AG04450 (cell line): ENCODE measurements at places on chromosomes 6 and 20.

DNA sequence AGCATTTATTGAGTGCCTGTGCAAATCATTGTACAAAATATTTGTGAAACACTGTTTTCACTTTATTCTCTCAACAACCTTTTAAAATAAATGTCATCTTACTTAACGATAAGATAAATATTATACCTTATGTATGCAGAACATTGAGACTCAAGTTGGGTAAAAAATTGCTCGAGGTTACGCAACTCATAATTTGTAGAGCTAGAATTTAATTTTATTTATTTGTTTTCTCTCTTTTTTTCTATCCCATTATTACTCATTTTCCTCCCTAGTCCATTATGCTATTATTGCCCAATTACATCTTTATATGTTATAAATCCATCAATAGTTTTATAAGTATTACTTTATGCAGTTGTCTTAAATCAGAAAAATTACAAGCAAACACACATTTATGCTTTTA, 77.4 kb upstream of the ELOVL5 start:
- no peak for DNase-seq

GRCh38 chr6:166167801-166168615, at the start of gene TBXT:
TBXT (minus strand) TSS chr6:166167851; CDS start chr6:166167591, 260 bp downstream.
- no peak for DNase-seq

- DNase-seq, result no peak
These were observed 103.0 kb upstream of the SYNDIG1 start for GRCh38 chr20:24366336-24367004.

- DNase-seq, result peak; percentile 15
These were observed 51.3 kb downstream of the GCLC start for GRCh38 chr6:53493635-53494025.

- DNase-seq, result no peak
These were observed 28.1 kb upstream of the TRAF3IP2 start for GRCh38 chr6:111633822-111634221.

- no peak for DNase-seq
These were observed 111.1 kb downstream of the BTBD3 start for GRCh38 chr20:12028771-12029170.

- DNase-seq, result no peak
These were observed 19.8 kb upstream of the GJA10 start for GRCh38 chr6:89874438-89874837.

DNA sequence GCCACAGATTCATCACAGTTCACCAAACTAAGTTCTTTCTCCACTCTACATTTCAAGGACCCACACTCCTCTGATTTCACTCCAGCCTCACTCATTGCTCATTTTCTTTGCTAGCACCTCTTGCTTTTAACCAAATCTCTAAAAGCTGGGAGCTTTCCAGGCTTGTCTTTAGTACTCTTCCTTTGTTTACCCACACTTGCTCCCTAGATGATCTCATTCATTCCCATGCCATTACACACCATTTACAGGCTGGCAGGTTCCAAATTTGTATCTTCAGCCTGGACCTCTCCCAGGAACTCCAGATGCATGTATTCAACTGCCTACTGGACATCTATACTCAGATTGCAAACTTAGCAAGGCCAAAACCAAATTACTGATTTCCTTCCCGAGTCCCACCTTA, 5.3 kb upstream of the GUCA1B start:
- peak; percentile 96 for DNase-seq

DNA sequence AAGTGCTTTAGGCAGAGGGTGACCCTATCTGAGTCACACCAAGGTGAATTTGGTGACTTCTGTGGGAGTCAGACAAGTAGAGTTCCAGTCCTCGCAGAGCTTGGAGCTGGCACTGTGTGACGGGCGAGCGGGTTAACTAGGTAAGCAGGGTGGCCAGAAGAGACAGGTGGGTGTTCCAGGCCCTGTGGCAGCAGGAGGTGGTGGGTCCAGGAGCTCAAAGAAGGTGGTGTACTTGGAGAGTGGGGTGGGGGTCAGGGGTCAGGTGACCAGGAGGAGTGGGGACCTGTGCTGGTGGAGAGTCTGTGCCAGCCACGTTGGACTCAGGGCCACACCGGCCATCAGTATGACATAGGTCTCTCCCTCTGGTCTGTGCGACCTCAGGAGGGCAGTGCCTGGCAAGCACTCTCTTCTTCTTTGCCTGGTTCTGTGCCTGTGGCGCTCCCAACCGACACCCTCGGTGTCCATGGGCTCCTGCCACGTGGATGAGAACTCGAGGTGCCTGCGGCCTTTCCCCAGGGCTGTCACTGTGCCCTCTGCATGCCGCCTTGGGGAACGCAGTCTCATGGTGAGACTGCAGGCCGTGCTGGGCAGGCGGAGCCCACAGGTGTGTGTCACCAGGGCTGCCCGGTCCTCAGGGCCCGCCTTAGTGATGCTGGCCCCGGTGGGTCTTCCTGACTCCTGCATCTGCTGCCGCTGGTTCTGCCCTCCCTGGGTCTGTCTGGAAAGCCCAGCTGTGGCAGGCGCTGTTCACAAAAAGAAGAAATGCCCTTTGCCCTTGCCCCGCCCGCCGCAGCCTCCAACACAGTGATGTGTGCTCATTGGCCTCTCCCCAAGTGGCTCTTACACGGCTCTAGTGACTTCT, 1.6 kb downstream of the MRGBP start:
- no peak for DNase-seq

GRCh38 chr6:119314885-119315272, 34.7 kb downstream of the MAN1A1 start:
- DNase-seq, result no peak

- no peak for DNase-seq
These were observed 192.0 kb downstream of the ALDH8A1 start for GRCh38 chr6:134757911-134758361.

DNA sequence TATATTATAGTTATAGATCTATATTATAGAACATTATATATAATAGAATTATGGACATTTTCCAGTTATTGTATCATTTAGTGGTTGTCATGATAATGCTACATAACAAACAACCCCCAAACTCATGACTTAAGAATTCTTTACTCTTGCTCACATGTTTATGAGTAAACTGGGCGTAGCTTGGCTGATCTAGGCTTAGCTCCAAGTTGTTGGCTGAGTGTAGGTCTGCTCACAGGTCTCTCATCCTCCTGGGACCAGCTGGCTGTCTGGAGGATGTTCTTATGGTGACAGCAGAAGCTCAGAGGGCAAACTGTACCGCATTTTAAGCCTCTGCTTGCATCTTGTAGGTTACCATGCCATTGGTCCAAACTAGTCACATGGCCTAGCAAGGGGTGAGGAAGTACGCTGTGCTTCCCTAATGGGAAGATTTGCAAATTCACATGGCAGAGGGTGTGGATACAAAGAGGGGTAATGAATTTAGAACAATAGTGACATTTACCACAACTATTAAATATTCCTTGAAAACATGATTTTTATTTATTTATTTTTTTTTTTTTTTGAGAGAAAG, 34.2 kb downstream of the ARHGAP40 start:
- no peak for DNase-seq

DNA sequence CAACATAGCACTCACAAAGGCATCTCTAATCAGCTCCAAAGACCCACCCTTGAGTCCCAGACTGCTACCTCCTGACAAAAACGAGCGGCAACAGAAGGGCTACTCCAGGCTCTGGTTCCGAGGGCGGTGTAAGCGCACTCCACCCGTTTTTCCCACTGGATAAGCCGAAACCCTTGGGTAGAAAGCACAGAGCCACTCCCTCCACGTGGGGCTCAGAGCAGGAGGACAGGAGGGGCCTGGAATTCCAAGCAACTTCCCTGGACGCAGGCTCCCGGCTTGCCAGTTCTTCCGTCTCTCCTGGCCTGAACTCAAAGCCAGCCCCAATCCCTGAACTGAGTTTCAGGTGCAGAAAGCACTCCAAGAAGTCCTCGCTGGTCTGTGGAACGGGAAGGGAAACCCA, 7.4 kb downstream of the GMEB2 start:
- DNase-seq, result no peak

DNA sequence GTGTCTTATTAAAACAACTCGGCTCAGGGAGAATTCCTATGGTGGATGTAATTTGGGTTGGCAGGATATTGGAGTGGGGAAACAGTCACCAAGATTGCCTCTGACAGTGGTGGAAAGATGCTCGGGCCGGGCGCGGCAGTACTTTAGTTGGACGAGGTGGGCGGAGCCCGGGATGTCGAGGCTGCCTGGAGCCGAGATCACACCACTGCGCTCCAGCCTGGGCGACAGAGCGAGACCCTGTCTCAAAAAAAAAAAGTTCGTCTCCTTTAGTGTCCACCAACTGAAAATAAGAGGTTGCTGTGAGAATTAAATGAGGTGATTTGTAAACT, 621 bp downstream of the NOL7 start:
- no peak for DNase-seq

GRCh38 chr6:105892577-105893262, 193.4 kb upstream of the PRDM1 start:
- DNase-seq, result no peak

DNA sequence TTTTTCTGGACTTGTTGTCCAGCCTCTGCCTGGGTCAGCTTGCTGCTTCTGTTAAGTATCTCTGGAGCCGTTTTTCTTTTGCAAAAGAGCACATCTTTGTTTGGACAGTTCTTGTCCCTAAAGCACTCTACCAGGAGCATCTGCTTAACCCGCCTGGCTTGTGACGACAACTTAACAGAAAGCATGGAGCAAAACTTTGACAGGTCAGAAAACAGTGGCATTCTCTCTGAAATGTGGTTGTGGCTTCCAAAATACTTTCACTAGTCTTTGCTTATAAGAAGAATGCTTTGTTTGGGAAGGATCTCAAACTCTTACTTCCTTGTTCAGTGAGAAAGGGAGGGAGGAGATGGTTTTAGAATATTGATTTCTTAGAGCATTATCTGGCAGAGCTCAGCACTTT, 47.6 kb downstream of the CD109 start:
- DNase-seq, result no peak

DNA sequence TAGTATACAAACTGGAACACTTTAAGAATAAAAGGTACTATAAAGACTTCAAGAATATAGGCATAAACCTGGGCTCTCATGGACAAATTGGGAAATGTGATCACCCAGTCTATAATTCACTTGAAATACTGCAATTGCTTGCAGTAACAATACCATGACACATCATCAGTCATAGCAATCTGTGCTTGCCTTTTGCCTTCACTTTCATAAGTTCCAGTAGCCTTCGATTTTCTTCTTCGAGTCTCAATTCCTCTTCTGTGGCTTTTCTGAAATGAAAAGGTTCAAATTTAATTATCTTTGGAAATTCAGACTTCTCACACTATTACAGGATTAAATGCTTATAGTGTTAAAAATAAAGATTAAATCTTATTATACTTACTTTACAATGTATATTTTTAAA, 96.3 kb upstream of the ZBTB24 start:
- no peak for DNase-seq

DNA sequence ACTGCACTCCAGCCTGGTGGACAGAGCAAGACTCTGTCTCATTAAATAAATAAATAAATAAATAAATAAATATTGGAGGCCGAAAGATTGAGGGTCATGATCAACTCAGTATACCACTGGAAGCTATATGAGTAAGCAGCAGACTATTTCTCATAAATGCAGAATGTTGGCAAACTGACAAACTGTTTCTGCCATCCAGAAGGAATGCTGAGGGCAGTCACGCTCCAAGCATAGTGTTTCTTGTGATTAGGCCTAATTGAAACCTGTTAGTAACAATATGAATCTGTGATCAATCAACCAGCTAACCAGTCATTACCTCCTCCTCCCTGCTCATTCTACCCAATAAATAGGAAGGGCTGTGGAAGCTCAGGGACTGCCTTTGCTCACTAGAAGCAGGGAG, 15.2 kb upstream of the KCNK15 start:
- DNase-seq, result no peak

GRCh38 chr20:54067606-54068174, 2.7 kb downstream of the BCAS1 start:
- no peak for DNase-seq

- no peak for DNase-seq
These were observed 123.9 kb downstream of the WDR27 start for GRCh38 chr6:169577974-169578373.

DNA sequence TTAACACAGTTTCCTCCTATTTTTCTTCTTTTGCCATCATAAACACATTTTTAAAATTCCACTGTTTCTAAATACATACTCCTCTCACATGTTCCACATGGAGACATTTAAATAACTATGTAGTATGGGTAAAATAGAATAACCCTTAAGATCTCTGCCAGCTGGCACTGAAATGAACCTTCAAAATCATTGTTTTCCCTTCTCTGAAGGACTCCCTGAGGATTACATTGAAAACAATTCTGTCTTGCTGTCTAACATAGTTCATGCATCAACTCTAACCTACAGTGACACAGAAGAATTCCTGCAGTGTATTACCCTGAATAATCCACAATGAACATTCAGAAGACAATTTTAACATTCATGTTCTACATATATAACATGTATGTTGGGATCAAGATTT, 1361.8 kb upstream of the CITED2 start:
- DNase-seq, result no peak

GRCh38 chr6:3297909-3298308, 39.2 kb downstream of the PSMG4 start:
- no peak for DNase-seq

DNA sequence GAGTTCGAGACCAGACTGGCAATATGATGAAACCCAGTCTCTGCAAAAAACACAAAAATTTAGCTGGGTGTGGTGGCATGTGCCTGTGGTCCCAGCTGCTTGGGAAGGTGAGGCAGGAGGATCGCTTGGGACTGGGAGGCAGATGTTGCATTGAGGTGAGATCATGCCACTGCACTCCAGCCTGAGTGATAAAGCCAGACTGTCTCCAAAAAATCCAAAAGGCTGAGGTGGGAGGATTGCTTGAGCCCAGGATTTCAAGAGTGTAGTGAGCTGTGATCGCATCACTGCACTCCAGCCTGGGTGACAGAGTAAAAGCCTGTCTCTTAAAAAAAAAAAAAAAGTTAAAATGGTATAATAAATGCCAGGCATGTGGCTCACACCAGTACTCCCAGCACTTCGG, 1.3 kb upstream of the PTCRA start:
- no peak for DNase-seq

DNA sequence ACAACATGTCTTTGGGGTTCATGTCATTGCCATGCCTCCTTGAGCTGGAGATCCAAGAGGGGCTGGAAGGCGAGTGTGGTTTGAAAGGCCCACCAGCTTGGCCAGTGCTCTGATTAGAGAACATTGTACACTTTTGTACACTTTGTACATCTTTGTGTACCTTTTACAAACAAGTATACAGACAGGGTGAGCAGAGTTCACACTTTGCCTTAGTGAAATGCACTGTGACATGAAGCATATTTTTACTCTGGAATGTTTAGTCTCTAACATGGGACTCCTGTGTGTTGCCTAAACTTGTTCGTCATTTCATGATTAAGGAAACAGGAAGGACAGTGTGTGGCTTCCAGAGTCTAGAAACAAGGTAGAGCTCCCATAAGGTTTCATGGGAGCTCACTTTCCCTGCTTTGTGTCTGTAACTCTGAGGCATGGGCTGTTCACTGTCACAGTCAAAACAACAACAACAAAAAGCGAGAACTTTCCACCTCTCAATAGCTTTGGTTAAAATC, 225.8 kb upstream of the SOX4 start:
- no peak for DNase-seq

- DNase-seq, result no peak
These were observed 174.4 kb downstream of the OGFRL1 start for GRCh38 chr6:71463061-71463460.
